ENCODE measurements at places on chromosomes 1 and 21.

GRCh38 chr1:40390857-40391256 lies 17.3 kb downstream of the SMAP2 start:
- no peak for DNase-seq

DNA sequence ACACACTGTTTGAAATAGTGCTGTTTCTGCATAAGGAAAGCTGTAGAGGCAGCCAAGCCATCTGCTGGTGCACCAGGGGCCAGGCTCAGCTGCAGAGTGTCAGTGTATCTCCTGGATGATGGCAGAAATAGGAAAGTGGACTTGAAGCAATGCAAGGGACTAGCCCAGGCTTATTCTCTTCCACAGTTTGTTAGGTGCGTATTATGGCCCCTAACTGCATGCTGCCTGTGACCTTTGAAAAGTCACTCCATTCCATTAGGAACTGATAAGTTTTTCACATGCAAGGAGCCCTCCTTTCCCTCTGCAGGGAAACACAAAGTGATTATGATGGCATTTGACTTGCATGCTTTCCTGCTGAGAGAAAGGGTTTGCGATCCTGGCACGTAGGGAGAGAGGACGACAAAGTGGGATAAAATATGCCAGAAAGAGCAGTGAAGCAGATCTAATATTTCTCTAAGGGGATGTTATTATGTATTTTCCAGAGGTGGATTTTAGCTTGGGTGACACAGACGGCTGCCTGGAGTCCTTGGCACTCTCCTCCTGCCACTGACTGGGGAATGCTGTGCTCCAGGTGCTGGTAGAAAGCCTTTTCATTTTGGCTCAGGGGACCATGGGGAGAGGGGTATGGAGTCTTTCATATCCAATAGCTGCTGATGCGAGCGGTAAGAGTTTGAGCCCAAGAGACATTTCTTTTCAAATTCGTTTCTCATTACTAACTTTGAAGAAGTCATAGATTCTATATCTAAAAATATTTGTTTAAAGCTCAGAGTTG lies 402.1 kb upstream of the B3GALT2 start:
- DNase-seq: no peak

GRCh38 chr1:172630868-172631267 lies 28.0 kb upstream of the FASLG start:
- no peak for DNase-seq

GRCh38 chr1:240768979-240769378 lies 157.0 kb upstream of the GREM2 start:
- no peak for DNase-seq

DNA sequence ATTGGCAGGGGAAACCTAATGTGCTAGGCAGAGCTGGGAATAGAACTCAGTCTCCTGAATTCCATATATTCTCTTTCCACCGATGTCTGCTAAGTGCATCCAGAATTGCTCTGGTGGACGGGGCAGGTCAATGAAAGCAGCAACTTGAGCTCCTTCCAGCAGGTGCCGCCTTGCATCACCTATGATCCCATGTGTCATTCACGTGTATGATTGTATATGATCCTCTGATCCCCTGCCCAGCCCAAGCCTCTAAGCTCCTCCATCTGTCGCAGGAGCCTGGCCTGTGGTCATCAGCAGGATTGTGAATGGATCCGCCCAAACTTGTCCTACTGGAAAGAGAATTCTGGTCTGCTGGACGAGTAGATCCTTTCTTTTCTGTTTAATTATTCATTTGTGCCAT lies 13.1 kb downstream of the ACTA1 start:
- peak; percentile 25 for DNase-seq

DNA sequence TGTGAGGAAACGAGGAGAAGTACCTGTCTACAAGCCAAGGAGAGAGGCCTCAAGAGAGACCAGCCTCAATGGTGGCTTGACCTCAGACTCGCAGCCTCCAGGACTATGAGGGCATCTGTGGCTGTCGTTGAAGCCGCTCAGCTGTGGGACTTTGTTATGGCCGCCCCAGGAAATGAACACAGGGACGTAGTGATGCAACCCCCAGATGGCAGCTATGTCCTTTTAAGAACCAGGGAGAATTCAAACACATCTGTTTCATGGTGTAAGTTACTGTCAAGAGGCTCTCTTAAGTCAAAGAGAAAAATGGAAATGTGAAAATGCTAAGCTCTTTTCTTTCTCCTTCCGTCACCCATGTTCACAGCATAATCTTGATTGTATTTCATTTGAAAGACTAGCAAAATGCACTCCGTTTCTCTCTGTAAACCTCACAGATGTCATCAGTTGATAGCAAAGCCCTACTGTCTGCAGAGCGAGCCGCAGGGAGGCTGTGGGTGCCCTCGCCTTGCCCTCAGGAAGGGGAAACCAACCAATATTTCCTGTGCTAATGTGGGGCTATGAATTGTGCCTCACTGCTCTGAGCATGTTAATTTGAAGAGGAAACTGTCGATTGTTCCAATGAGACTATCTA lies 21.3 kb downstream of the UBASH3A start:
- peak; percentile 76 for DNase-seq

DNA sequence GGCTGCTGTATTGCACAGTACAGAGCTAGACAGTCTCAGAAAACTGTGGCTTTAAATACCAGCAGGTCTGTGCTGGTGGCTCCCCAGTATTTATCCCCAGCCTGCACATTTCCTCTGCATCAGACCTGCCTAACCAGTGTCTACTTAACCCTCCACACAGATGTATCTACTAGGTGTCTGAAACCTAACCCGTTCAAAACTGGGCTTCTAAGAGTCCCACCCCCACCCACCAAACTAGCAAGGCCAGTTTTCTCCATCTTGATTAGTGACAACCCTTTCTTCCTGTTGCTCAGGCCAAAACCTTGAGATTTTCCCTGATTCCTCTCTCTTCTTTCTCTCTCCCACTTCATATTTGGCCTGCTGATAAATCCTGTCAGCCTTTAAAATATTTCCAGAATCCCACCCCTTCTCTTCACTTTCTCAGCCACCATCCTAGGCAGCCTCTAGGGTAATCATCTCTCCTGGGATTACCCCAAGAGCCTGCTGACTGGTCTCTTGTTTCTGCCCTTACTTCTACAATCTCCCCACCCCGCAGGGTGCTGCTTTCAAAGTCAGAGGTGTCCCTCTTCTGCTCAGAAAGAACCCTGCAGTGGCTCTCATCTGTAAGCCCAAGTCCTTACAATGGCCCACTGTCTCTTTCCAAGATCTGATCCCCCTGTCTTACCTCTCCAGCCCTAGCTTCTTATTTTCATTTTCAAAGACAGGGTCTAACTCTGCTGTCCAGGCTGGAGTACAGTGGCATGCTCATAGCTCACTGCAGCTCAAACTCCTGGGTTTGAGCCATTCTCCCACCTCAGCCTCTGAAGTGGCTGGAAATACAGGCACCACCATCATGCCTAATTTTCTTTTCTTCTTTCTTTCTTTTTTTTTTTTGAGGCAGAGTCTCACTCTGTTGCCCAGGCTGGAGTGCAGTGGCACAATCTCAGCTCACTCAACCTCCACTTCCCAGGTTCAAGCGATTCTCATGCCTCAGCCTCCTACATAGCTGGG lies 45.2 kb downstream of the H3-3A start:
- DNase-seq: no peak

- DNase-seq: no peak
These were observed 52.3 kb upstream of the RAP1GAP start for GRCh38 chr1:21721295-21721985.

Measured in GM12865 (cell line).